GM23248 (cell line): ENCODE measurements at places on chromosomes 3 and 15. TPM values are rescaled to one million over a fixed set of nuclear protein-coding genes. Genes with fewer than 3 reads are reported as not detected.
A peak's percentile ranks its signal among the peaks of the same experiment; 100 is the strongest.

- peak overlapping the region; percentile 100 for H3K4me3 ChIP-seq
- DNase-seq, result peak; percentile 26
- peaks cover 32% of the 10 kb centered on the region for H3K36me3 ChIP-seq
- H3K27ac ChIP-seq, result peak overlapping the region; percentile 95
Observed at GRCh38 chr3:197949191-197949777, 706 bp upstream of the RPL35A start.

DNA sequence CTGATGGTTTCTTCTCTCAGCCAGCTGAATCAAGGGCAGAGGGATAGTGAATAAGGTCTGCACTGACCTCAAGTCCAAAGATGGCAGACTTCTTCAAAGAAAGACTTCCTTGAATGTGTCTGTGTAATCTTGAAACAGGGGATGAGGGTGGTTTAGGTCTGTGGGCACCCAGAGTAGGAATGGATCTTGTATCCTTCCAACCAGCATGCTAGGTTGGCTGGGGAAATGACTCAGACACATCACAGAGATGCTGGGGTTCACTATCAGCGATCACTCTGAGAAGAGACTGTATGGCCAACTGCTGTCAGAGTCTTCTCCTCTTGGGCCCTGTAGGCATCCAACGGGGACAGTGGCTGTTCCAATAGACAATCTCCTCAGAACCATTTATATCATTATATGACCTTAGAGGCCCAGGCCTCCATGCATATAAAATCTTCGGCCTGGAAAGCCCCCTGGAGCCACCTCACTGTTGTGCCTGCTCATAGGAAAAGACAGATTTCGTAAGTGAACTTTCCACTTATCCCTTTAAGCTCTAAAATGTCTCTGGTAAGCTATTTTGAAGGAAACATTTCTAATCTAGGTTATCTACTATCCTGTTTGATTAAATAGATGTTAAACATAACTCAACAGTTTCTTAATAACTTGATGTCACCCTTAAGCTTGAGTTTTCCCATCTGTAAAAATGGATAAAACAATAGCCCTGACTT lies 58.5 kb downstream of the TIPARP start:
- no peak for DNase-seq
- H3K4me3 ChIP-seq, result no peak overlapping the region
- no peak overlapping the region for H3K27ac ChIP-seq
- no peaks in the 10 kb centered on the region for H3K27me3 ChIP-seq
- peaks cover 13% of the 10 kb centered on the region; the same call in 1 of the 2 replicates for H3K4me1 ChIP-seq

DNA sequence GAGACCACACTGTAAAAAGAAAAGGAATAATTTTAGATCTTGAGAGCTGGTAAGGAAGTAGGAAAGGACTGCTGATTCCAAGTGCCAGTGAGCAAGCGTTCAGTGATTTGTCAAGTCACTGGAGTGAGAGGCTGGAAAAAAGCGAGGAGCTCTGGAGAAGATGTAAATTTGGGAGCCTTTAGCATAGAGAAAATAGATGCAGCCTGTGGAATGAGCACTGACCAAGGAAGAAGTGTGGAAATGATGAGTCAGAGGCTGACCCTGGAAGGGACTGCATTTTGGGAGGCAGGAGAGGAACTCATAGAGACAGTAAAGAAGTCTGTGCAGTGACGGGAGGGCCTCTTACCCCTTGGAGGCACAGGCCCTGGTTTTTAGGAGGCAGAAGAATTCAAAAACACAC lies 17.1 kb upstream of the ABTB1 start:
- peak overlapping the region; percentile 51 for H3K27ac ChIP-seq
- no peaks in the 10 kb centered on the region for H3K36me3 ChIP-seq
- H3K4me1 ChIP-seq, result peaks cover 10% of the 10 kb centered on the region
- peak; percentile 80 for DNase-seq

GRCh38 chr15:79190093-79190492 lies 92.4 kb upstream of the ANKRD34C start:
- no peaks in the 10 kb centered on the region for H3K36me3 ChIP-seq
- H3K27ac ChIP-seq, result no peak overlapping the region
- no peak overlapping the region for H3K4me3 ChIP-seq
- no peak for DNase-seq
- no peaks in the 10 kb centered on the region for H3K4me1 ChIP-seq

- no peaks in the 10 kb centered on the region for H3K27me3 ChIP-seq
- H3K27ac ChIP-seq, result peak overlapping the region; percentile 53
- peaks cover 25% of the 10 kb centered on the region for H3K4me1 ChIP-seq
- peak overlapping the region; percentile 77 for H3K4me3 ChIP-seq
- H3K36me3 ChIP-seq, result no peaks in the 10 kb centered on the region
Observed at GRCh38 chr3:125356140-125357026, 18.7 kb downstream of the ZNF148 start.

DNA sequence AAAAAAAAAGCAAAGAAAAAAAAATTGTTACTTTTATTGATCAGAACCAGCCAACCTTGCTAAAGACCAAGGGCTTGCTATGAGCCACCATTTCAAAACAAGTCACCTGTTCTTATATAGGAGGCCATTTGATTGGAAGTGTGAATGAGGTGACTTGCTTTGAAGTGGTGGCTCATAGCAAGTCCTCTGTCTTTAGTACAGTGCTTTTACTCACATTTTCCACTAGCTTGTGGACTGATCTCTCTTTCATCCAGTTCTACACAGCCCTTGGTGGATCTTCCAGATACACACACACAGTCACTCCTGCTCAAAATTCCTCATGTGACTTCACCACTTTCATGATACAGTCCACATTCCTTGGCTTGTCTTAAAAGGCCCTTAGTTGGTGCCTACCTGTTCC lies 13.5 kb downstream of the CLSTN2 start:
- H3K4me3 ChIP-seq, result no peak overlapping the region
- no peak overlapping the region for H3K27ac ChIP-seq
- no peak for DNase-seq

DNA sequence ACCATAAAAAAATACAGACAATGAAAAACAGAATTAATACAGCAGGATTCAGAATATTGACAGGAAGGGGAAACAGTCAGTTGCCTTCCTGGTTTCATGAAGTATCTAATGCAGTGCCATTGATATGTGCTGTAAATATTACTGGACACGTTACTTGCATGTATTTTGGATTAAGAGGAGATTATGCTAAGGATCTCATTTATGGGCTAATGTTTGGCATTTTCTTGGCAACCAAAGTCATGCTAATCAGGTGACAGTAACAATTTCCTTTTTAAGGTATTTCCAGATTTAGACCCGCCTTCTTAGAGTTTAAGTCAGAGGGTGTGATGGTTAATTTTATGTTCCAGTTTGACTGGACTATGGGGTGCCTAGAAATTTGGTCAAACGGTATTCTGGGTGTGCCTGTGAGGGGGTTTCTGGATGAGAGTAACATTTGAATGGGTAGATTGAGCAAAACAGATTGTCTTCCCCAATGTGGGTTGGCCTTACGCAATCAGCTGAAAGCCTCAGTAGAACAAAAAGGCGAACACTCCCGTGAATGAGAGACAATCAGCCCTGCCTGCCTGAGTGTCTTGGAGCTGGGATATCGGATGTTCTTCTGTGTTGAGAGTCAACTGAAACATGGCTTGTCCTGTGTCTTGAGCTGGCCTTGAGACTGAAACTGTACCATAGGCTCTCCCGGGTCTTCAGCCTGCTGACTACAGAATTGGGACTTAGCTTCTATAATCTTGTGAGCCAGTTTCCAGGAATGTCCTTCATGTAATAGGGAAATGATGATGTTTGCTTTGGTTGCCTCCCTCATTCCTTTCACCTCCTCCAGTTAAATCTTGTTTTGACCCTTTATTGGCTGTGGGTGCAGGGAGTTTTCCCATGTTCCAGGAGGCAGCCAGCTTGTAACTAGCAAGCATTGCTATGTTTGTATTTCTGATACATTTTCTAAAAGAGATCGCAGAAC lies 10.5 kb downstream of the SQOR start:
- H3K27ac ChIP-seq, result peak overlapping the region; percentile 68
- peaks cover 57% of the 10 kb centered on the region for H3K4me1 ChIP-seq
- peak; percentile 82 for DNase-seq
- no peaks in the 10 kb centered on the region for H3K27me3 ChIP-seq

- H3K4me3 ChIP-seq, result peak overlapping the region; percentile 10
- peak; percentile 91 for DNase-seq
- H3K36me3 ChIP-seq, result peaks cover 22% of the 10 kb centered on the region
- H3K4me1 ChIP-seq, result peaks cover 45% of the 10 kb centered on the region
- no peaks in the 10 kb centered on the region for H3K27me3 ChIP-seq
Observed at GRCh38 chr3:105836533-105836932, 32.3 kb downstream of the CBLB start.

- peak; percentile 2 for DNase-seq
- no peaks in the 10 kb centered on the region for H3K4me1 ChIP-seq
- no peaks in the 10 kb centered on the region for H3K36me3 ChIP-seq
- H3K27me3 ChIP-seq, result no peaks in the 10 kb centered on the region
Observed at GRCh38 chr3:176651622-176652021, 545.7 kb downstream of the TBL1XR1 start.

DNA sequence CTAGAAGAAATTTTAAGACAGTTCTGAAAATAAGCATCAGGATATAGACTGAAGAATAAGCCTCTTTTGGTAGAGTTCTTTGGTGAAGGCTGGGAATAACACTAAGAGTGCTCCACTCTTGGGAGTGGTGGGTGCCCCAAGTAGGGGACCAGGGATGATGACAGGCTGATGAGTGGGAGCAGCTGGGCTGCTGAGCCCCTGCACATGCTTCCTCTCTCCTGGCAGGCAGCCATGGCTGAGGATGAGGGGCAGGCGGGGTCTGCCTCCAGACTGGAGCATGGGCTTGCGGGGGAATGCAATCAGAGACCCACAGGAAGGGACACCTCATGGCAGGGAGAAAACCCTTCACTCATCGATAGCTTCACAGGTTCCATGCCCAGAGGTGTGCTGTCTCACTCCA lies 72.6 kb upstream of the RORA start:
- no peaks in the 10 kb centered on the region for H3K36me3 ChIP-seq
- H3K27ac ChIP-seq, result no peak overlapping the region

The NANOGP8 gene
- not detected in 2 replicates for polyA plus RNA-seq

The GOLGA8K gene
- polyA plus RNA-seq, result not detected in 2 replicates

The POC1A gene
- polyA plus RNA-seq, result 11.0 and 11.8 TPM in 2 replicates

The TGM4 gene
- polyA plus RNA-seq, result not detected in 2 replicates

The ALG1L2 gene
- 0.49 and 0.63 TPM in 2 replicates for polyA plus RNA-seq

The GXYLT2 gene
- polyA plus RNA-seq, result 1.2 TPM in 2 replicates

The DCUN1D1 gene
- 29.7 and 31.7 TPM in 2 replicates for polyA plus RNA-seq

The TM4SF1 gene
- 10.7 and 12.4 TPM in 2 replicates for polyA plus RNA-seq

The ASB14 gene
- polyA plus RNA-seq, result 0.15 TPM in 2 replicates

The CKMT1A gene
- polyA plus RNA-seq, result not detected in 2 replicates

The KLHDC8B gene
- 13.5 and 15.4 TPM in 2 replicates for polyA plus RNA-seq

The ERICH6 gene
- 0.13 TPM in 1 of 2 replicates, not detected in the other for polyA plus RNA-seq
